ENCODE measurements at places on chromosomes 11 and 22. TPM values are rescaled to one million over a fixed set of nuclear protein-coding genes. Genes with fewer than 3 reads are reported as not detected.

Gene TIMM8B
- 70.3 TPM for total RNA-seq

Gene MLC1
- total RNA-seq, result not detected

Gene MICAL2
- 115 TPM for total RNA-seq

Gene CLCF1
- 53.5 TPM for total RNA-seq

Gene IGLL1
- total RNA-seq, result not detected

Gene TMPRSS5
- 0.12 TPM for total RNA-seq

Gene CTR9
- 22.0 TPM for total RNA-seq
